ENCODE measurements at places on chromosomes 16 and 17.
A peak's percentile ranks its signal among the peaks of the same experiment; 100 is the strongest.

GRCh38 chr16:7025616-7026190, 306.9 kb upstream of the RBFOX1 start:
- DNase-seq: peak; percentile 11

GRCh38 chr17:68205808-68206720, 41.8 kb upstream of the AMZ2 start:
- DNase-seq: peak; percentile 54

DNA sequence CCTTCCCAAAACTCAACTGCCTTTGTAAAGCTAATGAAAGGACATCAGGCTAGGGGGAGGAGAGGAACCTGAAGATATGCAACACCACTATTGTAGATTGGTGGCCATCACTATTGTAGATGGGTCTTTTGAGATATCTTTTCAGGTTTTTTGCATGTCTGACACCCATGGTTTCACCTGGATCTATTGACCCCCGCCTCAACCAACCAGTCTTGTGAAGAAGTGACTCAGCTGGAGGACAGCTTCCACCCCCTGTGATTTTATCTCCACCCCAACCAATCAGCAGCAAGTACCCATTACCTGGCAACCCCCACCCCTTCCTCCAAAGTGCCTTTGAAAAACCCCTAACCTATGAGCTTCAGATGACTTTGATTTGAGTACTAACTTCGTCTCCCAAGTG, 382.6 kb upstream of the GOT2 start:
- no peak for DNase-seq

GRCh38 chr16:67397812-67398545, 4.7 kb upstream of the TPPP3 start:
- DNase-seq: no peak

- DNase-seq: no peak
These were observed 49.5 kb downstream of the SRCIN1 start for GRCh38 chr17:38556239-38556638.

GRCh38 chr16:89195521-89196171, 4.7 kb downstream of the SLC22A31 start:
- DNase-seq: no peak

DNA sequence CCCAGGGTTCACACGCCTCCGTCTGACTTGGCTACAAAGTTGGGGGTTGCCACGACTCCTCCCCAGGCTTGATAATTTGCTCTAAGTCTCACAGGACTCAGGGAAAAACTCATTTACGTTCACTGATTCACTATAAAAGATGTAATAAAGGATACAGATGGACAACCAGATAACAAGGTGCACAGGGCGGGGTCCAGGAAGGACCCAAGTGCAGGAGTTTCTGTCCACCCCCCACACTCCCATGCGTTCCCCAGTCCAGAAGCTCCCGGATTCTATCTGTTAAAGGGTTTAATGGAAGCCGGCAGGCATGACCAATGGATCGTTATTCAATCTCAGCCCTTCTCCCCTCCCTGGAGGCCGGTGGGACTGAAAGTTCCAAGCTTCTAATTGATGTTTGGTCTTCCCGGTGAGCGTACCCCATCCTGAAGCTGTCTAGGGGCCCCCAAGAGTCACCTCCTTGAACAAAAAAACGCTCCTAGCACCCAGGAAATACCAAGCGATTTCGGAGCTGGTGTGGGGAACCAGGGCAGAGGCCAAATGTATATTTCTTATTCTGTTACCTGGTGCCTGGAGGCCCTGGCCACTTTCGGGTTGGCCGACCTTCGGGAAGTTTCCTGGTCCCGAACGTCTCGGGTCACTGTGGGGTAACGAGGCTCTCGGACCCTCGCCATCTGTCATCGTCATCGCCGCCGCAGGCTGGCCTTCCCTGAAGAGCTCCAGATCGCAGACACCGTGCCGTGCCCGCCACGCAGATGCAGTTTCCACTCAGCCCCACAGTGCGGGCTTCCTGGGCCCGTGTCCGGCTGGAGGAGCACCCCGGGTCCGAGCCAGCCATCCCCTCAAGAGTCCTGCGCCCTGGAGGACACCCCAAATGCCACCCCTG, 13.5 kb upstream of the METRNL start:
- DNase-seq: no peak

GRCh38 chr16:55021595-55022475, 91.2 kb downstream of the IRX5 start:
- DNase-seq: no peak

GRCh38 chr17:17515934-17516930, 20.0 kb upstream of the RASD1 start:
- DNase-seq: peak; percentile 78

DNA sequence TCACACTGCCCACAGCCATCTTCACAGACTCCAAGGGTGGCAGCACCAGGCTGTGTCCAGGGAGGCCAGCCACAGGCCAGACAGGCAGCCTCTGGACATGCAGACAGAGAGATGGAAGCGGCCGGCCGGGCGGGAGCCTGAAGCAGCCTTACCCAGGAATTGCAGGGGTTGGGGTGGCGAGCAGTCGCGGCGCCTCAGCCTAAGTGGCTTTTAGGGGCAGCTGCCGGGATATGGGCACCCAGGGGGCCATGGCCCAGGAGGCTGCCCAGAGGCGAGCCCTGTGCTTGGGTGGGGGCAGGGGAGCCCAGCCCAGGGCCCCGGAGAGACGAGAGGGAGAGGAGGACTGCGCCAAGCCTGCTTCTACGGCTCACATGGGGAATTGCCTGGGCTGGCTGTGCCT, 1.5 kb upstream of the NHERF2 start:
- DNase-seq: no peak

- no peak for DNase-seq
These were observed 65.5 kb upstream of the CREBBP start for GRCh38 chr16:3945751-3946603.

Data from NCI-H510A treated with DMSO at 0.1 percent for 48 hours (cell line).